ENCODE measurements at places on chromosomes 5 and 9. TPM values are rescaled to one million over a fixed set of nuclear protein-coding genes. Genes with fewer than 3 reads are reported as not detected.

- DNase-seq: no peak
- no peaks in the 10 kb centered on the region for H3K27me3 ChIP-seq
- no peaks in the 10 kb centered on the region for H3K36me3 ChIP-seq
- no peak overlapping the region for H3K4me3 ChIP-seq
- no peaks in the 10 kb centered on the region for H3K4me1 ChIP-seq
- H3K27ac ChIP-seq: no peak overlapping the region
Observed at GRCh38 chr5:53323943-53324642, 156.3 kb upstream of the FST start.

DNA sequence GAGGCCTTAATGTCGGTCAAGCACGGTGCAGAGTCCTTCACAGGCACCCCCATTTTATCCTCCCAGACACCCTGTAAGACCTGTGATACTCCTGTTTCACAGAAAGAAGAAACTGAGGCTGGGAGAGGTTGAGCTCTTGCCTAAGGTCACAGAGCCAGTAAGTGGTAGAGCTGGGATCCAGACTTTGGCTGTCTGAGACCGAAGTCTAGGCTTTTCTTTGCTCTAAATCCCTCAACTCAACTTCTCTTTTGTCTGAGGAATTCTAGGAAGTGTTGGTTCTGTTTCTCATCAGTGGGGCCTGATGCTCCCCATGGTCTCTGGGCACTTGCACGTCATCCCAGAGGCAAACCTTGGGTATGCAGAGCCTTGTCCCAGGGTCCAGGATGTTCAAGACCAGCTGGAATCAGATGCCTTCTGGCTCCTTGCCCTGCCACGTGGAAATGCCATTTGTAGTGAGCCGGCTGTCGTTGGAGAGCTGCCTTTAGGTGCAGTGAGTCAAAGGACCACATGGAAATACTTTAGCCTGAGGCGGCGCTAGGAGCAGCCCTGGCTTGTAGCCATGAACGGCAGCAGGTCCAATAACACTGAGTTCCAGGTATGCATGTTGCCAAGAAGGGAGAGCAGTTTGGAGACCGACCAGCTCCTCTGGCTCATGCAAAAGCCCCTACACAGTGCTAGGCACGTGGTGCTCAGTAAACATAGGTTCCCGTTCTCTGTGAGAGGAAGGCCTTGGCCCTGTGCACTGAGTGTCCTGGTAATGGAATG is 9.2 kb downstream of the DCANP1 start:
- DNase-seq: no peak
- H3K27me3 ChIP-seq: no peaks in the 10 kb centered on the region
- no peak overlapping the region for H3K27ac ChIP-seq
- no peaks in the 10 kb centered on the region for H3K4me1 ChIP-seq
- H3K36me3 ChIP-seq: no peaks in the 10 kb centered on the region

Gene SOX30
- 0.36 TPM for total RNA-seq

Gene CA9
- not detected for total RNA-seq

Gene RANBP3L
- not detected for total RNA-seq
